NCI-H1105 (cell line): ENCODE measurements at places on chromosomes 2 and 18.
A peak's percentile ranks its signal among the peaks of the same experiment; 100 is the strongest.

GRCh38 chr2:63587814-63588384, 378 bp downstream of the WDPCP start:
- DNase-seq, result no peak

DNA sequence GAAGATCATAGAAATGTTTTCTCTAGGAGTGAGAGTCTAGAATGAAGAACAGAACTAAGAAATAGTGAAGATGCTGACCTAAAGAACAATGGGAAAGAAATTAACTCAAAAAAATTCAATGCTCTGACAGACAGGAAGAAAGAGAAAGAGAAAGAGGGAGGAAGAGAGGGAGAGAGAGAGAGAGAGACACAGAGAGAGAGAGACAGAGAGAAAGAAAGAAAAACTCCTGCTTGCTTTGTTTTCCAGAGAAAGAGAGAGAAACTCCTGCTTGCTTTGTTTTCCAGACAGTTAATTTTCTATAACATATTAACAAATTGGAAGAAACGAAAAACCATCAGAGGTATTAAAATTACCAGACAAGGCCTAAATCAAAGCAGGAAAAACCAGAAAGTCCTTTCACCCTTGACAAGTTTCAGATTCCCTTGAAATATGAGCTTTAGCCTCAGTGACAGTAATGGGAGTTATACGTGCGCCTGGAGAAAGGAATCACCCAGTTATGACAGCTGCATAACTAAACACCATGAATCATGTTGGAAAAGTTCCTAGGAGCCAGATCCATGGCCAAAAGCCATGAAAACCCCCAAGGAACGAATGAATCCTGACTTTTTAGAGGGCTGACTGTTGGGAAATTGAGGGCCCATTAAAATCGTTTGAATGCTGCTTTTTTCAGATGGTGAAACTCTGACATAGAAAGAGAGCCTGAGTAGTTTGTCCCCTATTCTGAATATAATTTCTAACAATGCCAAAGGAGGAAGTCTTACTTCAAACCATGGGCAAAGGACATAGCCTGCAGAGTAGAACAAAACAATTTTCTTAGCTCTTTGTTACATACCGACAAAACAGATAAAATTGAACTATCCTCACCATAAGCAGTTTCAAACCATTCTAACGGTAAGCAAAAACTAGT, 228.6 kb upstream of the CHST9 start:
- no peak for DNase-seq

DNA sequence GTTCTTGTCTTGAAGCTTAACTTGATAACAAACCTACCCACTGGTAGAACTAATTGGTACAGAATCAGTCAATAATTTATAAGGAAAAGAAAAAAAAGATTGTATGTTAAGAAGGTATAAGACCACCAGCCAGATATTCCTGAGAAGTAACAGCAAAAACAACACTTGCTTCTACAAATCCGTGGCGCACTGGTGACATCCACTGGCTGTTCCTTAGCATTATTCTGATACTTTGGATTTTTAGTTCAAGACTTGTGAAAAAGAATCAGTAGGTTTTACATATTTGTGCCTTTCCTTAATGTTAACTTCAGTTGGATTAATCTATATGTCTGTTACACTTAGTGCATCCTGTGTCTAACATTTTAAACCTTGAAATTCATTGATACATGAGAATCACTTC, 141.8 kb downstream of the GRB14 start:
- peak; percentile 26 for DNase-seq

DNA sequence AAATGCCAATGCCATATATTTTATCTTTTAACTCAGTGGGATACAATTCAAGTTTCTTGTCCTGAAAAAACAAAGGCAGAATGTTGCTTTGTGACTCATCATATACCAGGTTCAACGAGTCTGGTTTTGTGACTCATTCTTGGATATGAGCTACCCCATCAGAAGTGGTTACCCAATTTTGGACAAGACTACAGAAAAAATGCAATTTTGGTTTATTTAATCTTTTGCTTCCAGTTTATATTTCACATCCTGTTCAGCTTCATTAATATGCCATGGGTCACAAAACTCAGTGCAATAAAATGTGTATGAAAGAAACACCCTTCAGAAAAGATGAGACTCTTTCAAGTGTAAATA, 25.0 kb downstream of the FN1 start:
- DNase-seq, result no peak
